ENCODE measurements at places on chromosomes 3 and 15. TPM values are rescaled to one million over a fixed set of nuclear protein-coding genes. Genes with fewer than 3 reads are reported as not detected.

TMEM207 gene
- not detected for total RNA-seq

THRB gene
- 11.2 TPM for total RNA-seq

STAB1 gene
- total RNA-seq, result 0.04 TPM

DNA sequence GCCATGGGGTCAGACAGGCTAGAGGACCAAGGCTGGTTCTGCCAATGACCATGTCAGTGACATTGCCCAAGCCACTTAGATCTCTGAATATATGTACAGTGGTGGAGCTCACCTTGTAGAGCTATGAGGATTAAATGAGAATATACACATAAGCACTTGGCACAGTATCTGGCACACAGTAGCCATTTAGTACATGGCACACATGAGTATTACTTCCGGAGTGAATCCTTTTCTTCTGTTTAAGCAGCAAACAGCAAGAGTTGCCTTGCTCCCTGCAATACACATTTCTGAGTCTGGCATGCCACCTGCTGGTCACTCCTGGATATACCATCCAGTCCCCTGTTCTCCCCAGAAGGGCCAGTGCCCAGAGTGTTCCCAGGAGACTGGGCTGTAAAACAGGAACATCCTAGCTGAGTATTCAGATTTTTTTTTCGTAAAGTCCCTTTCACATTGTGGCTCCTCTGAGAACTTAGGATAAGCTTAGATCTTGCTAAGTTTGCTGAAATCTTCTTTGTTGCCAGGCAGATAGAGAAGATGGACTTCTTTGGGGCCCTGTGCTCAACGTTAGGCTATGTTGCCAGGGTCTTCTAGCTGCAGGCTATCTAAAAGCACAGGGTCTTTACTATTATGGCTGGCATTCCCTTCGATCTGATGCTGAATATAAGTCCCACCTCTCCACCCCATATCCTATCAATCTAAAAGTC is 203.4 kb downstream of the ADAMTS9 start:
- no peaks in the 10 kb centered on the region for H3K36me3 ChIP-seq
- peak; percentile 60 for DNase-seq
- H3K4me3 ChIP-seq, result no peak overlapping the region
- no peaks in the 10 kb centered on the region for H3K4me1 ChIP-seq
- H3K27me3 ChIP-seq, result no peaks in the 10 kb centered on the region
- H3K27ac ChIP-seq, result no peak overlapping the region

- no peaks in the 10 kb centered on the region for H3K36me3 ChIP-seq
- H3K4me1 ChIP-seq, result 0 out of 2 replicates have a peak, but pooled peaks cover 2% of the 10 kb centered on the region
- no peak overlapping the region for H3K27ac ChIP-seq
- DNase-seq, result no peak
Measured at GRCh38 chr3:30632065-30632464, 25.7 kb downstream of the TGFBR2 start.

GRCh38 chr3:162938083-162938482 is 1441.5 kb downstream of the OTOL1 start:
- no peak overlapping the region for H3K27ac ChIP-seq
- no peaks in the 10 kb centered on the region for H3K4me1 ChIP-seq
- H3K27me3 ChIP-seq, result no peaks in the 10 kb centered on the region
- no peak overlapping the region for H3K4me3 ChIP-seq
- no peak for DNase-seq

GRCh38 chr3:170745211-170745718 is 124.7 kb downstream of the RPL22L1 start:
- DNase-seq, result peak; percentile 69
- H3K4me1 ChIP-seq, result peaks cover 66% of the 10 kb centered on the region
- H3K27ac ChIP-seq, result peak overlapping the region; percentile 66
- 0 out of 2 replicates have a peak, but pooled peaks cover 3% of the 10 kb centered on the region for H3K36me3 ChIP-seq
- H3K4me3 ChIP-seq, result no peak overlapping the region

GRCh38 chr3:18841422-18842343 is 306.6 kb upstream of the KCNH8 start:
- 0 out of 2 replicates have a peak, but pooled peaks cover 4% of the 10 kb centered on the region for H3K4me1 ChIP-seq
- no peak for DNase-seq
- no peak overlapping the region for H3K4me3 ChIP-seq
- no peaks in the 10 kb centered on the region for H3K36me3 ChIP-seq
- H3K27ac ChIP-seq, result no peak overlapping the region

- H3K4me1 ChIP-seq, result no peaks in the 10 kb centered on the region
- H3K27ac ChIP-seq, result no peak overlapping the region
- H3K36me3 ChIP-seq, result no peaks in the 10 kb centered on the region
- no peak overlapping the region for H3K4me3 ChIP-seq
Measured at GRCh38 chr15:76470691-76471090, 134.1 kb downstream of the ISL2 start.

- no peak for DNase-seq
- no peak overlapping the region for H3K4me3 ChIP-seq
- H3K27ac ChIP-seq, result no peak overlapping the region
Measured at GRCh38 chr3:157861076-157861765, 245.0 kb downstream of the SHOX2 start.

DNA sequence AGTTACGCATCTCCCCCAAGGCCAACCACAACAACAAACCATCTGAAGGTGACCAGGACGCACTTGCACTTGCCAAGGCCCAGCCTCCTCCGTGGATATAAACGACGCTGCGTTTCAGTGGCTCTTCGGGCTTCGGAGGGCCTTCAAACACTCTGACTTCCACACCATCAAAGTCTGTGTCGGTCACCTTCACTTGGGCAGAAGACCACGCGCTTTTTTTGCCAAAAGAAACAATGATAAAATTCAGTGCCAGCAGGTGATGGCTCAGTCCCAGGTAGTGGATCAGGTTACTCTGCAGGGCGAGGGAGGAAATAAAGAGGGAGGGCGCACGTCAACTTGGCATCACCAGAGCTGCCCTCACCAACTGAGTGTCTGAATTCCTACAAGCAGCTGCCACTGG is 63.0 kb downstream of the NCEH1 start:
- no peak overlapping the region for H3K4me3 ChIP-seq
- no peak overlapping the region for H3K27ac ChIP-seq
- peaks cover 15% of the 10 kb centered on the region for H3K4me1 ChIP-seq
- peaks cover 22% of the 10 kb centered on the region for H3K36me3 ChIP-seq
- no peaks in the 10 kb centered on the region for H3K27me3 ChIP-seq

DNA sequence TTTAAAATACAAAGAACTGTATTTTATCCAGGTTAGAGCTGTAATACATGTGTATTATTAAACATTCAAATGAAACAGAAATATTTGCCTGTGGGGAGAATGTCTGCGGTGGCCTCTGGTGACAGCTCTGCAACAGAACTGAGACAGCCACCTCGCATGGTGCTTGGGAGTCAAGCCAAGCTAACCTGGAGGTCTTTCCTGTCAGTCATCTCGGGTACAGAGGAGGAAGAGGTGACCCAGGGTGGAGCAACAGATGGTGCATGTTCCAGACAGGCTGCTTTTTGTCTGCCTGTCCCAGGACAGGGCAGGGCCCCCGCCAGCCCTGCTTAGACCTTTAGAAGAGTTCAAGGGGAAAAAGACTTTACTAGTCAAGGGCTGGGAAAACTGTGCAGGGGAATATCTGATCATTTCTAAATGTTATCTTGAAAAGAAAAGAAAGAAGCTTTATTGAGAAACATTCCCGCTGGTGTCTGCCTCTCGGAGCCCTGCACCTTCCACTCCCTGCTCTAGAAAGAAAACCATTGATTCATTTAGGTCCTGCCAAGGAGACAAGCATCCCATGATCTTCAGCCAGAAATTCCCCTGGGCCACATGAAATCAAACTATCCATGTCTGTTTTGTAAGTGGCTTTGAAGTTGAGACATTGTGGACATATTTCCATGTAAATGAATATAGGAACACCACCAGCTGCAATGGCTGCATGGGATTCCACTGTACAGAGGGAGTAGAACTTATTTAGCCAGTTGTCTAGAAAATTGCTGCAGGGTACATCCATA is 5.5 kb upstream of the NR2E3 start:
- peaks cover 19% of the 10 kb centered on the region for H3K4me1 ChIP-seq
- H3K27ac ChIP-seq, result no peak overlapping the region
- DNase-seq, result no peak
- H3K36me3 ChIP-seq, result no peaks in the 10 kb centered on the region
- H3K27me3 ChIP-seq, result no peaks in the 10 kb centered on the region
- no peak overlapping the region for H3K4me3 ChIP-seq

DNA sequence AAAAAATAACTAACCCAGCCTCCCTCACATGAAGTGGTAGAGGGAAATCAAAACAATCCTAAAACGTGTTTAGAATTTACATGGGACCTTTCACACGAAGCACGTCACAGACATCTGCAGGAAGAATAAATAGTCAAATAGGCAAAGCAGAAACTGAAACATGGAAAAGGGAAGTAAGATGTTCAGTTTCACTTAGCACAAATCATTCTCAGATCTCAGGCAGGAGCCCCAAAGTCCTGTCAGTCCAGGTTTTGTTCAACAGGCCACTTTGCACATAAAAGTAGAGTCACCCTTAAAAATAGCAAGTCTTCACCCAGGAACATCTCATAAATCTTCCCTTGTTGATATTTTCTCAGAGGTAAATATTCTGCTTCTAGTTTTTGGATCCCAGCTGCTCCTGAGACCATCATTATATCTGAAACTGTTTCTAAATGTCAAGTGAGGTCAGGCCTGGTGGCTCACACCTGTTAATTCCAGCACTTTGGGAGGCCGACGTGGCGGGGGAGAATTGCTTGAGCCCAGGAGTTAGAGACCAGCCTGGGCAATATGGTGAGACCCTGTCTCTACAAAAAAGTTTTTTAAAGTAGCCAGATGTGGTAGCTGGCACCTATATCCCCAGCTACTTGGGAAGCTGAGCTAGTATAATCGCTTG is 1.9 kb downstream of the RUBCN start:
- H3K4me1 ChIP-seq, result peaks cover 28% of the 10 kb centered on the region
- DNase-seq, result no peak
- no peak overlapping the region for H3K27ac ChIP-seq

- no peak for DNase-seq
- no peaks in the 10 kb centered on the region for H3K27me3 ChIP-seq
Measured at GRCh38 chr3:70281663-70282062, 30.8 kb downstream of the MDFIC2 start.

- H3K4me3 ChIP-seq, result no peak overlapping the region
- H3K4me1 ChIP-seq, result no peaks in the 10 kb centered on the region
- H3K27me3 ChIP-seq, result no peaks in the 10 kb centered on the region
- H3K27ac ChIP-seq, result no peak overlapping the region
Measured at GRCh38 chr3:78659386-78659987, 1108.3 kb downstream of the ROBO1 start.

Data from PC-9 (cell line).